Fibroblast of skin of abdomen (primary cell): ENCODE measurements at places on chromosomes 6 and 20.

GRCh38 chr6:25898289-25898977 lies 24.4 kb upstream of the SLC17A3 start:
- no peak for DNase-seq

GRCh38 chr6:146135167-146135566 lies 106.3 kb downstream of the GRM1 start:
- no peak for DNase-seq

- DNase-seq, result peak; percentile 23
These were observed 1.6 kb downstream of the TFAP2C start for GRCh38 chr20:56630506-56631317.

GRCh38 chr6:15901141-15902115 lies 227.5 kb upstream of the MYLIP start:
- DNase-seq, result no peak

GRCh38 chr6:32943864-32944649 lies 3.2 kb upstream of the HLA-DMB start:
- no peak for DNase-seq

GRCh38 chr6:129440691-129441090 lies 269.3 kb downstream of the ARHGAP18 start:
- DNase-seq, result peak; percentile 35

DNA sequence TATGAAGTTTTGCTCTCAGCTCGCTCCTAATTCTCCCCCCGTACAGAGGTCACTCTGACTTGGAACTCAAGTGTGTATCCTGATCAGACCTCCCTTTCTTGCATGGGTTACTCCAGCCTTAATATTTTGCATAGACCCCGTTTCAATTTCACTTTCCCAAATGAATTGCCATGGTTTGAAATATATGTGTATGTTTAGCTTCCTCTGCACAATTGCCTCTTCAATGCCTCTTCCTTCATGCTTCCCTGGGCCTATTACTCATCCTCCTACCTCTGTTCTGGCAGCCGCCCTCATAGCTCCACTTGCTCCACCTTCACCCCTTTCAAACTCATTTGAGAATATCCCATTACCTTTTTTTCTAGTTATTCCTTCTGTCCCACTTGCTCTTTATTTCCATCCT lies 90.0 kb upstream of the SAMD5 start:
- DNase-seq, result no peak

GRCh38 chr6:72650081-72650745 lies 28.3 kb downstream of the KCNQ5 start:
- no peak for DNase-seq

GRCh38 chr20:32465092-32465900 lies 107.2 kb downstream of the ASXL1 start:
- peak; percentile 33 for DNase-seq

DNA sequence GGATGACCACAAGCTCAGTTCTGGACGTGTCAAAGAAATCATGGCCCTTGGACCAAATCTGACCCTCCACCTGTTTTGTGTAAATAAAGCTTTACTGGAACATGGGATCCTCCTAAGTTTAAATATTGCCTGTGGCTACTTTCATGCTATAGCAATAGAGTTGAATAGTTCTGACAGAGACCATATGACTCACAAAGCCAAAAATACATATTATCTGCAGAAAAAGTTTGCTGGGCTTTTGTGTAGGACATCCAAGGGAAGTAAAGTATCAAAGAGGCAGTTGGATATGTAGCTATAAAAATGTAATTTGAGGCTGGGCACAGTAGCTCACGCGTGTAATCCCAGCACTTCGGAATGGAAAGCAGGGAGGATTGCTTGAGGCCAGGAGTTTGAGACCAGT lies 78.9 kb downstream of the TOX2 start:
- peak; percentile 38 for DNase-seq

GRCh38 chr6:48733581-48733980 lies 622.6 kb upstream of the PTCHD4 start:
- DNase-seq, result no peak

DNA sequence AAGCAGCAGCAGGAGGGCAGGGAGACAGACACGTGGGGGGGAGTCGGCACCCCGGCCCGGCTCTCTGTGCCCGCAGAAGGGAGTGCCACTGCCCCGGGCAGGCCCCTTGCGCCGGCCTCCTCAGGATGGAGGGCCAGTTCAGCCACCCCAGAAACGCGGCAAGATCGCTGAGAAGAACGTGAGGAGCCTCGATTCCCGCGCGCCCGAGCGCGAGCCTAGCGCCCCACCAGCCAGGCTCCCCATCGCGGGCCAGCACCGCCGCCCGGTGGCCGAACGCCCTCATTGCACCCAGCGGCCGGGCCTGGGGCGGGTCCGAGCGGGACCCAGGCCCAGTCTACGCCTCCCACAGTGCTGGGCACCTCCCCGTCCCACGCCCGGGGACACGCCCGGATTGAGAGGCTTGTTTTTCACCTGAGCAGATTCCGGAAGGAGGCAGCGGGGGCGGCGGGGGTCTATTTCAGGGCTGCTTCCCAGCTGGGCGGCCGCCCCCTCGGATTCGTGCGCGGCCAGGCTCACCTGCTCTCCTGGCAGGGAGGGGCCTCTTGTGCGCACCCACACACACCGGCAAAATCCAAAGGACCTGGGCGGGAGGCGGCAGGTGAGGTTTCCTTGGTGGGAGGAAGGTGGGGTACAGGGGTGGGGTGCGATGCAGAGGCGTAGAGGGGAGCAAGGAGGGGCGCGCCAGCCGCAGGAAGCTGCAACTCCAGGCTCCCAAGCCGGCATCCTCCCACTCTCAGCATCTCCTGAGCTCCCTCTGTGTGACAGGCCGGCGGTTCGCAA lies 9.0 kb upstream of the GRM4 start:
- DNase-seq, result peak; percentile 43

DNA sequence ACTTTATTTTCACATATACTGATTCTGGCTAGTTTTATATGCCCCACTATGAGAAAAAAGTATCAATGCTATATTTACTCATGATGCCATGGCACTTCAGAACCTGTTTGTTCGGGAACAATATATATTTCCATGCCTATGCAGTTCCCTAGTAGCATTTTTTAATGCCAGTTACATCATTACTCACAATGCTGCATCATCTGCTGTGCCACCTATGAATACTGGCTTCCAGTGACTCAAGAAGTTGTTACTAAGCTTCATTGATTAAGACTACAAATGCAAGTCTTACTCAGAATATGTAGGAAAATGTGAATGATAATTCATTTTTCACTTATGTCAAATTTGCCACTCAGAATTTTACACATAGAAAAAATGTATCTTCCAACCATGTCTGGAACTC lies 97.9 kb downstream of the MAFB start:
- no peak for DNase-seq

- peak; percentile 92 for DNase-seq
These were observed 98.1 kb upstream of the COL21A1 start for GRCh38 chr6:56345376-56345995.

DNA sequence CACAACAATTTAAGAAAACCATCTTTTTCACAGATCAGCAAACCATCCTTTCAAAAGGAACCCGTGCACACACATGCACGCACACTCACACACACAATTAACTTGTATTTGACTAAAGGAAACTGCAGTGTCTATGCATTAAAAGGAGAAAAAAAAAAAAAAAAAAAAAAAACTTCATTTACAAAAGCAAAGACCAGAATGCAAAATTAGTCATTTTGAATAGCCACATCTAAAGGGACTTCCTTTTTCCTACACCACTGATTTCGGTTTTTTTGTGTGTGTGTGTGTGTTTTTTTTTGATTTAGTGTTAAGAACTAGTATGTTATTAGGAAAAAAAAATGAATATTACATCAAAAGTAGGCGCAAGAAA lies 6.3 kb downstream of the ZMYND8 start:
- DNase-seq, result no peak

DNA sequence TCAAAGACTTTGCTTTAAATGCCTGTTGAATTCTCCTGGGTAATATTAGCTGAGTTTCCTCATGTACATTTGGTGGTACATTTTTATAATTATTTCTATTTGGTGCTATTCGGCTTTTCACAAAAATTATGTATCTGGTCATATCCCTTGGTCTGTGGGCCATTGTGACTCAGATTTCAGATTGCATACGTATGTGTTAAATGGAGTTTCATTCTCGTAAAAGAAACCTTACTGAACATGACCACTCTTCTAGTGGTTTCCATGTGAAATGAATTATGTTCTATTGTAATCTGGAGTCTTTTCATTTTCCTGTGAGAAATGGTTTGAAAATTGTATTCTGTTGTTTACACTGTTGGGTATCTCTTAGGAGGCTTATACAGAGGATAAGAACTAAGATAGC lies 386.2 kb upstream of the FLRT3 start:
- no peak for DNase-seq

DNA sequence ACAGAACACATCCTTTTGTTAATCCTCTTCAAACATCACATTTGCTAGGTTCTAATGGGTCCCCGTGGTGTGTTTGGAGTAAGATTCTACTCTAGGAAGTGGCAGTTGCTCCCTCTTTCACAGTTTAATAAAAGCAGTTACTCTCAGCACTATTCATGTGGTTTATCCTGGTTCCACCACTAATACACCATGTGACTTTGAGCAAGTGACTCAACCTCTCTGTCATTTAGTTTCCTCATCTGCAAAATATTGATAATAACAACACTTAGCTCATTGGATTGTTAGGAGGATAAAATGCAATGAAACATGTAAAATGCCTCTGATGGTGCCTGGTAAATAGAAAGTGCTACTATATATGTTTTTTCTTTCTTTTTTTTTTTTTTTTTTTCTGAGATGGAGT lies 488.0 kb upstream of the NOX3 start:
- peak; percentile 32 for DNase-seq

DNA sequence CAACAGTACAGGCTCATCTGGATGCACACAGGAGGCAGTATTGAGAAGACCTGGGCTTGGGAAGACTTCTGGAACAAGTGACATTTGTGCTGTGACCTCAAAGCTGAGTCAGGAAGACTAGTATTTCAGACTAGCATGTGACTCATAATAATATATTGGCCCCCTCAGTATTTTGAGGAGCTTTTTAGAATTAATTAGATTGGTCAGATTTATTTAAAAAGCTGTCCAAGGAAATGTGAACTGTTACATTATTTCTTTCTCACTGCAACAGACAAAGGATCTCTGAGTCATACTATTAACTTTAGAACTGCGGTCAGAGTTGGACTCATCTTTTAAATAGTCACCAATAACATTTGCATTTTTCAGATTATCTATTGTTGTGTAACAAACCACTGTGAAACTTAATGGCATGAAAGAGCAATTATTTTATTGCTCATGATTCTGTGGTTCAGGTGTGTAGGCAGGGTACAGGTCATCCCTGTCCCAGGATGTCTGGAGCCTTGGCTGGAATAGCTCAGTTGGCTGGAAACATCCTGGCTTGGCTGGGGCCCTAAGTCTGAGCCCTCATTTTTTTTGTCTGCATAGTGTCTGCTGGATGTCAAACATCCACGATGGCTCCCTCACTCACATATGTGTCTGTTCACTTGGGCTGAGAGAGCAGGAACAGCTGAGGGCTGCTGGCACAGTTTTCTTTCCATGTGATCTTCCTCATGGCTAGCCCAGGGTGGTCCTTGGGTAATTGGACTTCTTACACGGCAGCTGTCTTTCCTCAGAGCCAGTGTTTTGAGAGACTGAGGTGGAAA lies 46.9 kb downstream of the MAP3K4 start:
- DNase-seq, result peak; percentile 96

DNA sequence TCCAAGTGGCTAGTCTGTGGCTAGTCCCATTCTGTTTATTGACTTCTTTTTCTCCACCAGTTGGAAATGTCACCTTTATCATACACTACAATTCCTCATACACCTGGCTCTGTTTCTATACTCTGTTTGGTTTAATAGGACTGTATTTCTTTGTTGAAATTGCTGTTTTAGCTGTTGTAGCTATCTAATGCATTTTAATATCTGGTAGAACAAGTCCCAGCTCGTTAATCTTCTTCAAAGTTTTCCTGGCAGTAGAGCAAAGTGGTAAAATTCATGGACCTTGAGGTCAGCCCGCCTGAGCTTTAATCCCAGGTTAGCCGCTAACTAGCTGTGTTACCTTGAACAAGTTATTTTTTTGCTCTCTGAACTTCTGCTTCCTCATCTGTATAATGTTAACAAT lies 9.9 kb upstream of the ASXL1 start:
- DNase-seq, result no peak

DNA sequence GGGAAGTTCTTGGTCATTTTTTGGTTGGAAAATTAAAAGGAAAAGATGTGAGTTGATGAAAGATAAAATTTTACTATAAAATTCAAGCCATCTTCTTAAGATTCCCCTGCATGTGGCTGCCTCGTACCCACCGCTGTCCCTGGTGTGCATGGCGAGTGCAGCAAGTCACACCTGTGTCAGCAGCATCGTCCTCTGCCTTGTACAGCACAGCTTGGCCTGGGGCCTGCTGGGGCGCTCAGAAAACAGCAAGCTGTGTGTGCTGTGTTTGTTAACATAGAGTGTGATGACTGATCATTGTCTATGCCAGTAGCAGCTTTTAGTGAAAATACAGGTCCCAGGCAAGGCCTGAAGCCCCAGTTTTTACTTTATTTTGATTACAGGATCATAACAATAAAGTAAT lies 56.7 kb downstream of the FAM120B start:
- no peak for DNase-seq

- peak; percentile 33 for DNase-seq
These were observed 172.8 kb downstream of the BACH2 start for GRCh38 chr6:90123831-90124230.

DNA sequence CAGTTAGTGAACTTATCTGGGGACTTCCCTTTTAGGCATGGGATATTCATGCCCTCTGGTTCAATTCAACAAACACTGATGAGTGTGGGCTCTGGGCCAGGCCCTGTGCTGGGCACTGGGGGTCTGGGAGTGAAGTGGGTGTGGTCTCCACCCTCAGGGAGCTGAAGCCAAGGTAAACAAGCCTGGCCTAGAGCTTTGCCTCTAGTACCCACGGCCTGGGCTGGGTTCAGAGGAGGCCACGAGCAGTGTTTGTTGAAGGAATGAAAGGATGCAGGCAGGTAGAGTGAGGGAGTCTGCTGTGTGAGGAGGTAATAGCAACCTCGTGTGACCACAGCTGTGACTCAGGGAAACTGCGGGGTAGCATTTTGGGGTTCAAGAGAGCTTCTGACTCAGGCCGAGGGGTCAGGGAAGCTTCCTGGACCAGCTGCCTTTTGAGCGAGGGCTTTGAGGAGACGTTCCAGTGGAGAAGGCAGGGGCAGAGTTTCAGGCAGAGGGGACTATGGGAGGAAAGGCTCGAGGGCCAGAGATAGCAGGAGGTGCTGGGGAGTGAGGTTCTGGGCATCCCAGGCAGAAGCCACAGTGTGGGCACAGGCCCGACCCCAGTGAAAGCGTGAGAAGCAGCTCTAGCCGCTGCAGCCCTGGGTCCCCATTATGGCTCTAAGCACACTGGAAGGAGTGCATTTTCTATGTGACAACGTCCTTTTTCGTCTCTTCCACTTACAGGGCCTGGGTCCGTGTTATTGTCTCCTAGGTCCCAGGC lies 5.6 kb downstream of the MYLK2 start:
- no peak for DNase-seq

GRCh38 chr6:150949526-150949925 lies 84.0 kb downstream of the MTHFD1L start:
- no peak for DNase-seq
